Naive thymus-derived CD4-positive, alpha-beta T cell (primary cell): ENCODE measurements at places on chromosomes 3 and 15.
A peak's percentile ranks its signal among the peaks of the same experiment; 100 is the strongest.

- no peaks in the 10 kb centered on the region for H3K36me3 ChIP-seq
- H3K4me1 ChIP-seq = no peaks in the 10 kb centered on the region
- DNase-seq = no peak
- H3K4me3 ChIP-seq = no peak overlapping the region
Measured at GRCh38 chr3:144384241-144384979, 412.8 kb downstream of the DIPK2A start.

GRCh38 chr3:31356941-31357340, 175.8 kb upstream of the STT3B start:
- no peak overlapping the region for H3K27ac ChIP-seq
- no peaks in the 10 kb centered on the region for H3K36me3 ChIP-seq
- H3K27me3 ChIP-seq = no peaks in the 10 kb centered on the region
- DNase-seq = no peak

DNA sequence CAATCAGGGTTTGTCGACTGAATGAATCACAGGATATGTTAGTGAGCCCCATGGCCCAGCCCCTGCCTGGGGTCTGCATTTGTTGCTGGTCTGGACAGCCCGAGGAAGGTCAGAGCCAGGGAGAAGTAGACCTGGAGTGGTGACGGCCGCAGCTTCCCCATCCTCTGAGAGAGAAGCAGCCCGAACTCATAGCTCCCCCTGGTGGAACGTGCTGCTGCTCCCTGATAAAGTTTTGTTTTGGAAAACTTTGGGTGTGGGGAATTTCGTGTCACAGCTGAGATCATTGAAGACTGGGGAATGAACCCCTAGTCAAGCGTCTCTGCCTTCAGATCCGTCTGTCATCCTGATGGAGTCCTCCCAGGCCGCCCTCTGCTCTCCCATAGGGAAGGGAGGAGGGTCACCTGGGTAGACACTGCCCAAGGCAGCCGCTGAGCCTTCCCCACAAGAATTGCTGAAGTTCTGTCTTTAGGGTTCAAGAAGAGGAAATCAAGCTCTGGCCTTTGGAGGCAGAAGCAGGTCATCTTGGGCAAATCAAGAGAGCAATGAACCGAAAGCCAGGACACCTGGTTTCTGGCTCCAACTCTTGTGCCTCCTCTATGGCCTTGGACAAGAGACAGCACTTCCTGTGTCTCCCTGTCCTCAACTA, 60.5 kb downstream of the GLDN start:
- no peak overlapping the region for H3K27ac ChIP-seq
- H3K4me1 ChIP-seq = no peaks in the 10 kb centered on the region
- H3K4me3 ChIP-seq = no peak overlapping the region

- no peak for DNase-seq
- H3K27me3 ChIP-seq = no peaks in the 10 kb centered on the region
- no peaks in the 10 kb centered on the region for H3K36me3 ChIP-seq
- H3K4me3 ChIP-seq = no peak overlapping the region
- no peak overlapping the region for H3K27ac ChIP-seq
- H3K4me1 ChIP-seq = no peaks in the 10 kb centered on the region
Measured at GRCh38 chr3:86934851-86935250, 56.1 kb downstream of the VGLL3 start.

- no peaks in the 10 kb centered on the region for H3K36me3 ChIP-seq
- no peak for DNase-seq
- H3K27ac ChIP-seq = peak overlapping the region; percentile 81
- H3K4me1 ChIP-seq = peaks cover 74% of the 10 kb centered on the region
Measured at GRCh38 chr3:71391361-71391760, 192.2 kb downstream of the FOXP1 start.

DNA sequence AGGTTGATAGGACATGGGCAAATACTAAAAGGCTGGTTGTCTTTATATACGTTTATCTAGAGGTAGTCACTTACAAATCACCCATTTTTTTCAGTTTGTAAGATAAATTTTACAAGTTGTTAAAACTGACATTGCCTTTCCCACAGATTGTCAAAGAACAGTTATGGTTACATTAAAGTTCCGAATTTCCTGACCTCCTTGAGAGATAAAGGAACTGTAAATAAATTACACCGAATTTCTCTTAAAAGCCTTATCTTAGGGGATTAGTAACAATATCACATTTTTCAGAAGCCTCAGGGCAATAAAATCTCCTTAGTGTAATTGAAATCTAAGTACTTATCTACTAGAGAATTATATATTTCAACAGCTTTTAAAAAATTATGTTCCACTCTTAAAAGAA, 49.5 kb downstream of the ZPLD1 start:
- DNase-seq = no peak
- H3K27me3 ChIP-seq = no peaks in the 10 kb centered on the region
- no peaks in the 10 kb centered on the region for H3K4me1 ChIP-seq
- no peak overlapping the region for H3K27ac ChIP-seq
- H3K36me3 ChIP-seq = no peaks in the 10 kb centered on the region

DNA sequence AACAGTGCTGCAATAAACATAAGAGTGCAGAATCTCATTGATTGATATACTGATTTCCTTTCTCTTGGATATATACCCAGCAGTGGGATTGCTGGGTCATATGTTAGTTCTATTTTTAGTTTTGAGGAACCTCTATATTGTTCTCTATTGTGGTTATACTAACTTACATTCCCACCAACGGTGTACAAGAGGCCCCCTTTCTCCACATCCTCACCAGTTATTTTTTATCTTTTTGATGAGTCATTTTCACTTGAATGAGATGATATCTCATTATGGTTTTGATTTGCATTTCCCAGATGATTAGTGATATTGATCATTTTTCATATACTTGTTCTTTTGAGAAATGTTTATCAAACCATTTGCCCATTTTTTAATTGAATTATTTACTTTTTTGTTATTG, 12.4 kb upstream of the IREB2 start:
- H3K27ac ChIP-seq = no peak overlapping the region
- no peaks in the 10 kb centered on the region for H3K4me1 ChIP-seq
- H3K4me3 ChIP-seq = no peak overlapping the region
- no peak for DNase-seq
- H3K36me3 ChIP-seq = no peaks in the 10 kb centered on the region

- H3K4me1 ChIP-seq = no peaks in the 10 kb centered on the region
- H3K36me3 ChIP-seq = no peaks in the 10 kb centered on the region
Measured at GRCh38 chr3:57855281-57855680, 99.2 kb downstream of the SLMAP start.

DNA sequence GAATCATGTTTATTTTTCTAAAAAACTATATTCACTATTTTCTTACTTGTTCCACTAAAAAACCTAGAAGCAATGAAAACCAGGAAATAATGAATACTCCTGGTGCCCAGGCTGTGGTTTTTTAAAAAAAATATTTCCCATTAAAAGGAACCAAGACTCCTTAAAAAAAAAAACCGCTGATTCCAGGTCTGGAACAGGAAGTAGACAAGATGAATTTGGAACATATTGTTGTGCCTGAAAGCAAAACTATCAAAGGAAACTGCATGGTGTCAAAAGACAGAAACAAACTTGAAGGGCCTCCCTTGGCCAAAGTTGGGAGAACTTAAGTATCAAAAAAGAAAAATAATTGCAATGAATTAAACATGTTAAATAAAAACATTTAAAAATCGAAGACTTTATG, 245.3 kb upstream of the P2RY1 start:
- DNase-seq = no peak
- H3K27me3 ChIP-seq = no peaks in the 10 kb centered on the region
- H3K36me3 ChIP-seq = no peaks in the 10 kb centered on the region
- no peak overlapping the region for H3K27ac ChIP-seq
- H3K4me3 ChIP-seq = no peak overlapping the region

GRCh38 chr3:143084856-143085731, 34.5 kb upstream of the CHST2 start:
- no peaks in the 10 kb centered on the region for H3K36me3 ChIP-seq
- H3K4me1 ChIP-seq = no peaks in the 10 kb centered on the region
- H3K27ac ChIP-seq = no peak overlapping the region
- no peak overlapping the region for H3K4me3 ChIP-seq

- H3K36me3 ChIP-seq = peaks cover 44% of the 10 kb centered on the region
- peak overlapping the region; percentile 100 for H3K27ac ChIP-seq
- H3K27me3 ChIP-seq = no peaks in the 10 kb centered on the region
- H3K4me1 ChIP-seq = peaks cover 8% of the 10 kb centered on the region
- no peak overlapping the region for H3K4me3 ChIP-seq
Measured at GRCh38 chr15:82812994-82813393, 3.6 kb downstream of the WHAMM start.

- no peaks in the 10 kb centered on the region for H3K36me3 ChIP-seq
- DNase-seq = no peak
- H3K4me3 ChIP-seq = no peak overlapping the region
- H3K27ac ChIP-seq = no peak overlapping the region
- no peaks in the 10 kb centered on the region for H3K27me3 ChIP-seq
Measured at GRCh38 chr15:49075881-49076280, 29.6 kb upstream of the SECISBP2L start.

DNA sequence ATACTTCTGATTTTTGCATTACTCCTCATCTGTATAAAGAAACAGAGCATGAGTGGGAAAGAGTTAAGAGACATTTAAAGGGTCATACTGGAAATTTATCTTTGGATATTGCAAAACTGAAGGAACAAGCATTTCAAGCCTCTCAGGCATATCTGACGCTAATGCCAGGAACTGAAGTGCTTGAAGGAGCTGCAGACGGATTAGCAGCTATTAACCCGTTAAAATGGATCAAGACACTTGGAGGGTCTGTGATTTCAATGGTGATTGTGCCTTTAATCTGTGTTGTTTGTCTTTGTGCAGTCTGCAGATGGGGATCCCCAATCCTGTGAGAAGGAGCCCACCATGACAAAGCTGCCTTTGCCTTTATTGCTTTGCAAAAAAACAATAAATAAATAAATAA, 202.5 kb upstream of the UBE3A start:
- no peak overlapping the region for H3K4me3 ChIP-seq
- no peak overlapping the region for H3K27ac ChIP-seq
- no peaks in the 10 kb centered on the region for H3K27me3 ChIP-seq

- H3K27ac ChIP-seq = no peak overlapping the region
- no peak for DNase-seq
- no peaks in the 10 kb centered on the region for H3K36me3 ChIP-seq
- H3K4me3 ChIP-seq = no peak overlapping the region
Measured at GRCh38 chr3:71629711-71630110, 46.2 kb upstream of the FOXP1 start.

- DNase-seq = peak; percentile 21
- no peaks in the 10 kb centered on the region for H3K4me1 ChIP-seq
- no peaks in the 10 kb centered on the region for H3K27me3 ChIP-seq
- H3K4me3 ChIP-seq = no peak overlapping the region
- H3K36me3 ChIP-seq = no peaks in the 10 kb centered on the region
Measured at GRCh38 chr15:72599855-72600464, 54.5 kb upstream of the GOLGA6B start.

- no peak for DNase-seq
- H3K27ac ChIP-seq = no peak overlapping the region
- no peaks in the 10 kb centered on the region for H3K27me3 ChIP-seq
- H3K36me3 ChIP-seq = no peaks in the 10 kb centered on the region
- no peak overlapping the region for H3K4me3 ChIP-seq
Measured at GRCh38 chr15:97688886-97689285, 271.6 kb upstream of the ARRDC4 start.

DNA sequence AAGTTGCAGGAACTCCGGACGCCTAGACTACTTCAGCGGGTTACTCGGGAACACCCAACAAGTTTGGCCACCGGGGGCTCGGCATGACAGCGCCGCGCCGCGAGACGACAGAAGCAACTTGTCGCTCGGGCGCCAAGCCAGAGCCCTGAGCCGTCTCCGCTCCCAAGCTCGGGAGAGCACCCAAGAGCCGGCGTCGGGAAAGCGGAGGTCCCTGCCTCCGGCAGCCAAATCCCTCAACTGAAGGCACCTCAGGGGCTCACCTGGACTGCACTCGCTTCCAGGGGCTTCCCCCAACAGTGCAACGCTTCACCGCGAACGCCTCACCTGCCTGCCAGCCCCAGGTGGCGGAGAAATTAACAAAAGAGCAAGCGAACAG, 640 bp downstream of the MB21D2 start:
- H3K36me3 ChIP-seq = no peaks in the 10 kb centered on the region
- H3K4me1 ChIP-seq = peaks cover 11% of the 10 kb centered on the region
- H3K27ac ChIP-seq = peak overlapping the region; percentile 72
- no peaks in the 10 kb centered on the region for H3K27me3 ChIP-seq
- H3K4me3 ChIP-seq = peak overlapping the region; percentile 88
